ENCODE measurements at places on chromosomes 2 and 18.

- DNase-seq: no peak
Observed at GRCh38 chr2:239195318-239195871, 205.4 kb downstream of the HDAC4 start.

DNA sequence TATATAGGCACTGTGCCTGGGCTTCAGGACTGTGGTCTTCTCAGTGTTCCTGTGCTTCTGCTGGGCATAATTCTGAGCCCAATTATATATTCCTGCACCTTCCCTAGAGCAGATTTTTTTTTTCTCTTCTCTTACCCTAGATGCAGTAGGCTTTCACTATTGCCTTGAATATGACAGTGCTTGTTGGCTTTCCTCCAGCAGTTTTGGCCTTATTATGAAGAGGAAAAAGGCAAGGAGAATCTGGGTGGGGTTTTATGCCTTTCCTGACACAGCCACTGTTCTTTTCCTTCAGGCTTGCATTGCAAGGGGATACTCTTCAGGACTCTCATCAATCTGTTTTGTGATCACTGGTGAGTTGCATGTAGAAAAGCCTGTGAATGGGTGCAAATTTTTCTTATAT, 221.9 kb upstream of the CELF4 start:
- no peak for DNase-seq

GRCh38 chr2:233991196-233991595, 59.3 kb upstream of the SPP2 start:
- DNase-seq: no peak

DNA sequence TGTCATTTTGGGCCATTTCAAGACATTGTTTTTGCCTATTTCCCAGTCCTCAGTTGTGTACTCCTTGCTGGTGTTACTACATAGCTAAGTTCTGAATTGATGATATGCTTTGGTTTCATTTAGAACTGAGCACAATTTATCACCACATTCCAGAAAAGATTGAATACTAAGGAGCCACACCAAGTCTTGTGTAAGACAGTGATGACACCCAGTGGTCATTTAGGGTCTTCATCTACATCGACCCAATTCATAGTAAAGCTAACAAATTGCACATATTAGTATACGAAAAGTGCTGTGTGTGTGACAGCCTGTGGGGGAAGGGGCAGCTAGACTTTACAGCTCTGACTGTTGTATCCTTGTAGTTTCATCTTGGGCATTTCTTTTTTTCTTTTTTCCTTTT, 10.9 kb upstream of the DLX2 start:
- DNase-seq: no peak

DNA sequence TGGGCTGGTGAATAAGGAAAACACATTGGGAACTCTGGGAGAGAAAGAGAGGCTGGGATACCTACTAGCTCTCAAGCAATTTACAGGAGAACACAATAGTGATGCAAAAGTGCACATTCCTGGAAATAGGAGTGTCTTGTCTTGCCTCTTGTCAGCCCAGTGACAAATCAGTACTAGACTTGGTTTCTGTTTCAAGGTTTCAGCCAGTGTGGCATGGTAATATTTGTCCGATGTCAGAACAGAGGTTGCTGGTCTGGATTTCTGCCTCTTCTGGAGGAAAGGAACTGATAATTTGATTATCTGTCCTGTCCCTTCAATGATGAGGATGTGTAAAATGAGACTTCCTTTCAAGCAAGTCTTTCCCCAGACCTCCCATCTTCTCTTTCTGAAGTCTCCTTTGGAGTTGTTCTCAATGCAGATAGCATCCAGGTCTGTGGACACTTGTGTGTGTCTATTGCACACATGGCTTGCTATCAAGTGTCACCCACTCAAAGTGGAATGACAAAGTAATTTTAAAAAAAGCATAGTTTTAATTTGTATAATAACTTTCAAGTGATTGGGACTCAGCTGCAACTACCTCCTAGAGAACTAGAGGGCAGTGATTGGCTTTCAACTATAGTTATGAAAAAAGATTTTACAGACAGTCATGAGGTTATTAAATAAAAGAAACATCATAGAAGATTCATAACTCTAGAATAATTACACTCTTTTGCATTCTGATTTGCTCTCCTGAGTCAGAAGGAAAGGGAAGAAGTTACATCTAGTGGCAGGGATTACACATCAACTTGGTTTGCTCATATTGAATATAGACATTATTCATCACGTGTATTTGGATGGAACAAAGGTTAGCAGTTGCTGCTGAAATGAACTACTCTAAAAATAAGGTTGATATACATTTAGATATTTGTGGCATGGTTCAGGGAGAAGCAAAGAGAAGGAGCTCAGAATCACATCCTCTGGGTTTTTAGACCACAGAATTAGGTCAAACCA, 4.5 kb downstream of the GPR39 start:
- DNase-seq: no peak

DNA sequence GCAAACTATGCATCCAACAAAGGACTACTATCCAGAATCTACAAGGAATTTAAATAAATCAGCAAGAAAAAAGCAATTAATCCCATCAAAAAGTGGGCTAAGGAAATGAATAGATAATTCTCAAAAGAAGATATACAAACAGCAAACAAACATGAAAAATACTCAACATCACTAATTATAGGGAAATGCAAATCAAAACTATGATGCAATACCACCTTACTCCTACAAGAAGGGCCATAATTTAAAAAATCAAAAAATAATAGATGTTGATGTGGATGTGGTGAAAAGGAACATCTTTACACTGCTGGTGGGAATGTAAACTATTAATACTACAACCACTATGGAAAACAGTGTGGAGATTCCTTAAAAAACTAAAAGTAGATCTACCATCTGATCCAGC, 164.7 kb downstream of the ZBTB7C start:
- DNase-seq: no peak

DNA sequence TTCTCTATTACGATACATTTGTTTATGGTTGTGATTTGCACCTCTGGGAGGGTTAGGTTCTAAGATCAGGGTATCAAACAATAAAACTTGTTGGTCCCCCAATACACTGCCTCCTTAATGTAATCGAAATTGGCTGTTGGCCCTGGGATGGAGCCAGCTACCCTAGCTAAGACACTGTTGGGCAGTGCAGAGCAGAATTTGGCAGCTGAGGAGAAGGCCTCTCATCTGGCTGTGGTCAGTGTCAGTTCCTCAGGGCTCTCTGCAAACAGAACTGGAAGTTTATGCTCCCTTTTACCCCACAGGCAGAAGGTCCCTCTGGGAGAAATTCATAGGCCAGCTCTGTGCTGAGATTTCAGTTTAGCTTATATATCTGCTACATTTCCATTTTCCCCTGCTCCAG, 8.6 kb upstream of the HAAO start:
- DNase-seq: no peak

DNA sequence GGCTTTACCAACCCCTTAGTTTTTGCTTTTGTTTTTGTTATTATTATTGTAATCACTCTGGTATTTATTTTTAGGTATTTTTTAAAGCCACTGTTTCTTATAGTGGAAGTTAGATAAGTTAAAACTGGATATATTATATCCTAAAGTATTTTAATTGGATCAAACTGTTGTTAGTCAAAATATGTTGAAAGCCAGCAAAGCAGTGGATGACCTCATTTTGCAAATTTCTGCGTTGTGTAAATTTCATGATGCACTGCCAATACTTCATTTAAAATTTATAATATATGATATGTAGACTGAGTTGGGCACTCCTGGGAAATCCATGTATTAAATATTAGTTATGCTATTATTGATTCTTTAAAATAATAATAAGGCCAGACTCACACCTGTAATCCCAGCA, 661.7 kb upstream of the NRXN1 start:
- no peak for DNase-seq

DNA sequence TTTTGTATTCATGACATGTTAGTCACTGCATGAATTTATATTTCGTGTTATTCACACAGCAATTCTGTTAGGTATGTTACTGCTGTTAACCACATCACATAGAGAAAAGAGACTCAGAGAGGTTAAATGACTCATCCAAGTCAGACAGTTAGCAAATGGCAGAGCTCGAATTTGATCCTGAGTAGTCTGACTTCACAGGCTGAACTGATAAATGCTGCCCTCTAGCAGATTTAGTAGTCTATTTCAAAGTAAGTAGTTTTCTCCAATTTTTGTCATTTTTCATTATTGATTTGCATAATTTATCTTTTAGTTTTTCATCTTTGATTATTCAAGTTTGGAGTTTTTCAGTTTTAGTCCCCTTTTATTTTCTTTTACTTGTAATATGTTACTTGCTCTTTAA, 58.3 kb downstream of the WDR7 start:
- DNase-seq: peak; percentile 44

DNA sequence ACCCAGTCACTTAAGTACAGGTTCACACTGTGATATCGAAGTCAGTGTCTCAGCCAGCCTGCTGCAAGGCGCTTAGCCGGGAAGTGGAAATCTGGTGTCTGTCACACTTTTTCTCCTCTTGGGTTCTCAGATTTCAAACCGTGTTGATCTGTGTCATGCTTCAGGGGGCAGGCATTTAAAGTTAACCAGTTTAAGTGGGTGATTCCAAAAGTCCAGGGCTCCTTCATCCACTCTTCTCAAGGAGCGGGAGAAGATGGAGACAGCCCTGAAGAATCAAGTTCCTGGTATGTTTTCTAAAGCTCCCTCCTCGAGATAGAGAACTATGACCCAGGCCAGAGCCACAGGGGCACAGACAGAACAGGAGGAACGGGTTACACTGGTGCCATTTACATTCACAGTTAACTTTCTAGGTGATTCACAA, 331.7 kb downstream of the GBX2 start:
- DNase-seq: no peak

DNA sequence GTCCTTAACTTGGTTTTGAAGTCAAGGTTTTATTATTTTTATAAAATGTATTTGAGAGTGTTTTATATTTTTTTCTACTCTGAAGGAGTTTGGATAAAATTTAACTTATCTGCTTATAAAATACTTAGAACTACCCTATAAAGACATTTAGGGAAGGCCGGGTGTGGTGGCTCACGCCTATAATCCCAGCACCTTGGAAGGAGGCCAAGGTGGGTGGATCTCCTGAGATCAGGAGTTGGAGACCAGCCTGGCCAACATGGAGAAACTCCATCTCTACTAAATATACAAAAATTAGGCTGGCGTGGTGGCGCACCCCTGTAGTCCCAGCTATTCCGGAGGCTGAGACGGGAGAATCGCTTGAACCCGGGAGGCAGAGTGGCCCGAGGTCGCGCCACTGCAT, 486.4 kb downstream of the DSC3 start:
- no peak for DNase-seq

DNA sequence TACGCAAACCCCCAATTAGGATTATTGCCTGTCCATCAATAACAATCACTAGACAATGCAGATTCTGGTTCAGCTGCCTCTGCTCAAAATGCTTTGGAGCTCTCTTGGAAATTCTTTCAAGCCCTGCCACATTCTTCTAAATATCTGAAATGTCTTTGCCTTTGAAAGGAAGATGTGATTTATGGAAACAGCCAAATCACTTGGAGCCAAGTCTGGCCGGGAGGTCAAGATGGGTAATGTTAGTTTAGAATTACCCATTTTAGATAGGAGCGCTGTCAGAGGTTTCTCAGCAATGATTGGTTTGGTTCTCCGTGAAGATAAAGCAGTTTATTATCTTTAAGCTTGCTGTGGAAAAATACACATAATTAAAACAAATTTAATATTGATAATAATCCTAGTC, 306.7 kb downstream of the SETBP1 start:
- no peak for DNase-seq

DNA sequence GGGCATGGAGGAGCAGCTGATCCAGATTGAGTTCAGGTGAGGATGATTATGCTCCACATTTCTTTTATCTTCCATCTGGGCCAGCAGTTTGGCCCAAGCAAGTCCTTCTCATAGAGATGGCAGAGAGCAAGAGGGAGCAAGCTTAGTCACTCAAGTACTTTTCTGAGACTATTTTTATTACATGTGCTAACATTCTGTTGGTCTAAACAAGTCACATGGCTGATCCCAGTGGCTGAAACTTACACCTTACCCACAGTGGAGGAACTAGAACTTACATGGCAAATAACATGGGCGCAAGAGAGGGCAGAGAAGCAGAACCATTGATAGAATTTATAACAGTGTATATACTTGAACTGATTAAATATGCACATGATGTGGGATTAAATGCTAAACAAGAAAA, 105.7 kb downstream of the KYNU start:
- DNase-seq: no peak

GRCh38 chr18:13823707-13824395, at the start of gene MC5R:
Gene MC5R, plus strand, starts transcription at chr18:13824149. Its CDS starts 1,617 bp downstream, at chr18:13825766.
- DNase-seq: peak; percentile 44

DNA sequence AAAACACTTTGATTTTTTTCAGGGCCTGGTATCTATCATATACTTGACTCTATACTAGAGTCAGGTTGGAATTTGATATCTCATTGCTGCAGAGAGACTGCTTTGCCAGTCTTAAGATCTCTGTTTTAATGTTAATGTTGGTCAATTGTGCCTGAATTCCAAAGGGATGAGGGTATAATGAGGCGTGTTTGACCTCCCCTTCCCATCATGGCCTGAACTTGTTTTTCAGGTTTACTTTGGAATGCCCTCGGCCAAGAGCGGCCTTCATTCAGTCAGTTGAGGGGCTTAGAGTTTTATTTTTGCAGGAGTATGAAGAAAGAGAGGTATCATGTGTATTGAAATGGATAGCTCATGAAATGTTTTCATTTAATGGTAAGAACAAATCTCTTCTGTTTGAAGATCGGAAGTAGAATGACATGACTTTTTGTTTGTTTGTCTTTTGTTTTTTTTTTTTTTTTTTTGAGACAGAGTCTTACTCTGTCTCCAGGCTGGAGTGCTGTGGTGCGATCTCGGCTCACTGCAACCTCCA, 119.0 kb downstream of the KIAA1328 start:
- DNase-seq: no peak

- no peak for DNase-seq
Observed at GRCh38 chr2:15521641-15522181, 39.4 kb downstream of the NBAS start.

DNA sequence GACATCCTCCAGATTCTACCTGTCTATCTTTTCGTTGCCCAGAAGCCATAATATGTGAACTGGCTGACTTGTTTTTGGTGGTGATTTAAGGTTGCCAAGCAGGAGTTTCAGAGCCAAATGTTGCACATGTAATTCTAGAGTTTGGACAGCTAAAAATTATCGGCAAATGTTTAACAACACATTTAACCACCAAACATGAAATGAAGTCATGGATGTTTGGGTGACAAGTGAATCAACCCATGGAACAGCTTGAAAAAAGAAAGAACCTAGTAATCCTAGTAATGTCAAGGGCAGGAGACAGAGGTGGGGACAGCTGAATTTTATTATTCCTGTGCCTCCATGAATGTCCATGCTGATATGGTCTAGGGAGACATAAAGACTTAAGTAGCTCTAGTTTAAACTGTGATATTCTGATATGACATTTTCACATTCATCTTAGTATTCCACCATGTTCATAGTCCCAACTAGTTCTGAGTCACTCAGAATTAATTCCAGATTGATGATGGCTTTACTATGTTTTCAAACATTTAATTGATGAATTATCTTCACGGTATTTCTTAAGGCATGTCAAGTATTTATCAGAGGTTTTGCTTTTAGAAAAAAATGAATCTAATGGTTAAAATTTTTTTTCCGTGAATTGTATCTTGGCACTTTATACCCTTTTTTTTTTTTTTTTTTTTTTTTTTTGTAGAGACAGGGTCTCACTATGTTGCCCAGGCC, 101.7 kb downstream of the SOCS6 start:
- no peak for DNase-seq
